ENCODE measurements at places on chromosomes 16 and 17.
A peak's percentile ranks its signal among the peaks of the same experiment; 100 is the strongest.

DNA sequence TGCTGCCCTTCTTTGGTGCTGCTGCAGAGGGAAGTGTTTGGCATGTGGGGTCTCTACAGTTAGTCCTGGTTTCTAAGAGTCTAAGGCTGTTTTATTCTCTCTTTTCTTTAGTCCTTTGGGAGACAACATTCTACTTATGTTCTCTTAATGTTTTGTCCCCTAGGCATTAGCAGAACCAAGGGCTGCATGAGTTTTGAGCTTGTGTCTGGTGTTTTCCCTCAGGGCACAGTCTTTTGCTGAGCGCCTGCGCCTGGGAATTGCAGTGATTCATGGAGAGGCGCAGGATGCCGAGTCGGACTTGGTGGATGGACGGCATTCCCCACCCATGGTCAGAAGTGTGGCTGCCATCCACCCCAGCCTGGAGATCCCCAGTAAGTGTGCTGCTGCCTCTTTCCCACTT lies 41.1 kb upstream of the SLC5A10 start:
- DNase-seq = no peak
- H3K36me3 ChIP-seq = peaks cover 21% of the 10 kb centered on the region
- no peak overlapping the region for H3K27ac ChIP-seq

GRCh38 chr17:17792551-17793377 lies 44.0 kb downstream of the SREBF1 start:
- H3K36me3 ChIP-seq = no peaks in the 10 kb centered on the region
- H3K27ac ChIP-seq = peak overlapping the region; percentile 79
- H3K4me1 ChIP-seq = peaks cover 30% of the 10 kb centered on the region
- H3K4me3 ChIP-seq = peak overlapping the region; percentile 87

DNA sequence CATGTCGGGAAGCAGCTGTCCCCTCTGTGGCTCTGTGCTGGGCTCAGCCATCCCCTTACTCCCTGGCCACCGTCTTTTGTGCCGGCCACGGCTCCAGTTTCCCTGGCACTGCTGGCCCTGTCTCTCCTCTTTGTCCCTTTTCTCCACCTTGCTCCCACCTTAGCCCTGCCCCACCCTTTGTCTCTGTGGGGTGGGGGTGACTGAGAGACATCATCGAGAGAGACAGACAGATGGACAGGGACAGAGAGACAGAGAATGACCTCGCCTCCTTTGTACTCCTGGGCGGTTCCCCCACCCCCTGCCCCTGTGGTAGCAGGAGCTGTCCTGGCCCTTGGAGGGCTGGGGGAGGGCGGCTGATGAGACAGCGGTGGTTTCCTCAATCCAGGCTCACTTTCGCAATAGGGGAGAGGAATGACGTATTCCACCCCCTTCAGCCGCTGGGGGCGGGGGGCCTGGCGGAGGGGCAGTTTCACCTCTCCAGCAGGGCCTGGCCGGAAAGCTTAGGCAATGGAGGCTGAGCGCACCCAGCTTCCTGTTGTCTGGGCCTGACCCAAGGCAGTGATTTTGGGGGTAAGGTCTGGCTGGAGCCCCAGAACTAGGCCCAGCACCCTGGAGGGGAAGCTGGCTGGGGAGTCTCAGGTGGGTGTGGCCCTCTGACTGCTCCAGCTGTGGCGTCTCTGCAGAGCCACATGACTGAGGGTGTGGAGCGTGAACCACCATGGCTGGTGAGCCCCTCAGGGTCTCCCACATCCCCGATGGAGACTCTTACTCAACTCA lies 7.3 kb downstream of the FMNL1 start:
- no peaks in the 10 kb centered on the region for H3K27me3 ChIP-seq
- H3K4me1 ChIP-seq = peaks cover 68% of the 10 kb centered on the region
- peak overlapping the region; percentile 100 for H3K27ac ChIP-seq
- peak; percentile 96 for DNase-seq

GRCh38 chr17:2780256-2780655 lies 16.0 kb upstream of the RAP1GAP2 start:
- H3K27ac ChIP-seq = no peak overlapping the region
- H3K27me3 ChIP-seq = peaks cover 32% of the 10 kb centered on the region
- H3K36me3 ChIP-seq = no peaks in the 10 kb centered on the region
- H3K4me3 ChIP-seq = no peak overlapping the region
- DNase-seq = no peak

DNA sequence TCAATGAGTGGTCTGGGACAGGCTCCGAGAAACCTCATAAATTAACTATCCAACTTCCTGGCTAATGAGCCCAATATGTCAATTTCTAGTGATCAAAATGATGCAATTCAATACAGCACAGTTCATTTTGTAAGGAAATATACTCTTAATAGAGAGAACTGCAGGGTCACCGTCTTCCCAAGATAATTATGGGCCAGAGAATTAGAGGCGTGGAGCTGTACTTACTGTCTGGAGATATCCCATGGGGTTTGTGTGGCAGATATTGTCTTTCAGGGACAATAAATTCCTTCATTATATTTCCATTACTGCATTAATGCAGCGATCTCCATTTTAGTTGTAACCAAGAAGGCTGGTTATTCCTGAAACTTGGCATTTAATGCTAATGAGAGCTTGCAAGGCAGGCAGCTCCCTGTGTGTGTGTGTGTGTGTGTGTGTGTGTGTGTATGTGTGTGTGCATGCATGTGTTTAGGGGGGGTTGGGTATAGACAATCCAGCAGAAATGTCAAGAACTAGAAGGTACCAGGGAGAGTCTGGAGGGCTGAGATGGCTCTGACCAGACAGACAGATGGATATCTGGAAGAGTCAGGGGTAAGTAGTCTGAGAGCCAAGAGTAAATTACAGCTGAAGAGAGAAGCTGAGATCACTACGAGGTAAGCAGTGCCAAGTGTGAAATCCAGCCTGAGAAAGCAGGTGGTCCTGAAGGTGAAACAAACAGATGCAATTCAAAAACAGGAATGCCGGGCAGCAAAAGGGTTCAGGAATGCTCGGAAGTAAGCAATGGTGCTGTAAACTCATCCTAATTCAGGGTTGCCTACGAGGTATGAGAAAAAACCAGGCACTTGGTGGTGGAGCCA lies 393.0 kb downstream of the CA10 start:
- H3K4me3 ChIP-seq = no peak overlapping the region
- no peak overlapping the region for H3K27ac ChIP-seq

DNA sequence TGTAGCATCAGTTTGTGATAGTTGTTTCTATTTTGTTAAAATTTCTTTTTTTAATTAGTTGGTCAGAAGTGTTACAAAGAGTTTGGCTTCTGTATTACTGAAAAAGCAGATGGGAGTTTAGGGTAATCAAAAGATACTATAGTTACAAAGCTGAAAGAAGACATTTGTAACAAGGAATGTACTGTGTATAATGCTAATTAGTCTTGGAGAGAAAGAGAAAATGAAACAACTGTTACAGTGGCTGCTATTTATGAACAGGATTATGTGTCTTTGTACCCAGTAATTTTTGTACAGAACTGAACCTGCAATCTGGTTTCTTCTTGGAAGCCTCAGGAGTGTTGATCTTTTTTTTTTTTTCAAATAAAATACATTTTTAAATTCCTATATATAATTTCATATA lies 14.3 kb downstream of the GDPD1 start:
- no peaks in the 10 kb centered on the region for H3K4me1 ChIP-seq
- no peaks in the 10 kb centered on the region for H3K36me3 ChIP-seq
- no peaks in the 10 kb centered on the region for H3K27me3 ChIP-seq
- no peak overlapping the region for H3K27ac ChIP-seq

DNA sequence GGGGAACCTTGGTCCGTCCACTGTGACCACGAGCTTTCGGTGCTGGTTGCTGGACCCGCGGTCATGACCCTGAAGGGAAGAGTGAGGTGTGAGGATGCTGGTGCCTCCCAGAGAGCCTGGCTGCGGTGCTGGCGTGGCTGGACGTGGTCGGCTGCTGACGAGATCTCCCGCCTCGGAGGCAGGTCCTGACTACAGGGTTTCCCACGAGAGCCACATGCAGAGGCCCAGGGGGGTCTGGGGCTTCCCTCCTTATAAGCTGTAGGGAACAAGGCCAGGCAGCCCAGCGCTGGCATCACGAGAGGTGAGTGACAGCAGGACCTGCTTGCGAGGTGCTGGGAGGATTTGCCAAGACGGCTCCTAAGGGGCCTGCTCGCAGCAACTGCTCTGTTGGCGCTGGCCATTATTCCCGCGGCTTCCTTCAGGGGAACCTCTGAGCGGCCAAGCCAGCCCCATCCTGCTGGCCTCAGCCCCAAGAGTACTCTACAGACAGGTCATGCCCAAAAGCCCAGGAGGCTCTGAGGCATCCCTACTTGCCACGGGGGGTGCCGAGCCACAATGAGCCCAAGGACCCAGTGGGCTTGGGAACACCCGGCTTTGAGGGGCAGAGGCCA lies 134.8 kb downstream of the FOXL1 start:
- peaks cover 4% of the 10 kb centered on the region for H3K27me3 ChIP-seq
- H3K27ac ChIP-seq = no peak overlapping the region
- H3K4me1 ChIP-seq = no peaks in the 10 kb centered on the region
- no peak for DNase-seq
- H3K4me3 ChIP-seq = no peak overlapping the region
- no peaks in the 10 kb centered on the region for H3K36me3 ChIP-seq

DNA sequence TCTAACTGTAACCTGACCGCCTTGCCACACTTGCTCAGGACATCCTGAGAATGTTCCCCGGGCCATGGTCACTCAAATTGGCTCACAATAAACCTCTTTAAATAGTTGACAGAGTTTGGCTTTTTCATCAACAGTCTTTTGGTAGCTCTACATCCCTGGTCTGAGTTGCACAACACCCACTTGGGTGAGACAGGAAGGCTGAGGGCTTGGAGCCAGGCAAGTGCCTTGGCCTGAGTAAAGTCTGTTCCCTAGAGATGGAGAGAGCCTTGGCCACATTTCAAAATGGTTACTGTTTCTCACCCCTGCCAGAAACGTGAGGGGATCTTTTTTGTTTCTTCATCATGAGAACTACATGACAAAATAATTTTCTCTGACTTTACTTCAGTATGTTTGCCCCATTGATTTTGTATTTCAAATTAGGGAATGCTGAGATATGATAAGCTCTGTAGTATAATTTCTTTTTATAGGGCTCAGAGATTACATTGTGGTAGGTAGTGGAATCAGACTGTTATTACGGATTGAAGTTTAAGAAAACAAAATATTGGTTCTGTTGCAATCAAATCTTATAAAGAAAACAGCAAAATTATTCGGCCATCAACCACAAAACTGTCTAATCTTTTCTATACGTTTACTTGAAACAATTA lies 53.9 kb upstream of the NETO2 start:
- H3K4me1 ChIP-seq = no peaks in the 10 kb centered on the region
- no peaks in the 10 kb centered on the region for H3K27me3 ChIP-seq
- H3K4me3 ChIP-seq = no peak overlapping the region
- H3K36me3 ChIP-seq = peaks cover 11% of the 10 kb centered on the region
- DNase-seq = no peak

DNA sequence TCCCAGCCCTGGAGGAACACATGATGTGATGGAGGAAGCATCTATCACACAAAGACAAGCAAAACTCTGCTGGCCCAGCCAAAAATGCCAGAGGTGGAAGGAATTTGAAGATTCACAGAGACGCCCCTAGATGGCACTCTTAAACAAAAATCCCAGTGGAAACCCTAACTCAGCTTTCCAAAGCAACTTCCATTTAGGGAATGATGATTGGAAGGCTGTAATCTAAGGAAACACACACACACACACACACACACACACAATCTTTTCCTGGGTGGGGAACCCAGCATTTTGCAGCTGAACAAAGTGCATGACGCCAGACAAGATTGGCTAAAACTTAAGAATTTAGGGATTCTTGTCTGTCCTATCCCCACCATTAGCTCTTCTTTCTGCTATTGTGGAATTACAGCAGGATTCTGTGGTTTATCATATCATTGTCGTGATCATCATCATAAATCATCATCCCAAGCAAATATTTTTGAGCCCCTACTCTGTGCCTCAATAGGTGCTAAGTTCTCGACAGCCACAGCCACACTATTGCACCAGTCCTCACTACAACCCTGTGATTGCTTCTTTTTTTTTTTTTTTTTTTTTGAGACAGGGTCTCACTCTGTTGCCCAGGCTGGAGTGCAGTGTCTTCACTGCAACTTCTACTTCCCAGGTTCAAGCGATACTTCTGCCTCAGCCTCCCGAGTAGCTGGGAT lies 1.6 kb upstream of the LDAF1 start:
- H3K27me3 ChIP-seq = no peaks in the 10 kb centered on the region
- H3K36me3 ChIP-seq = no peaks in the 10 kb centered on the region
- peak; percentile 19 for DNase-seq
- peaks cover 19% of the 10 kb centered on the region for H3K4me1 ChIP-seq

DNA sequence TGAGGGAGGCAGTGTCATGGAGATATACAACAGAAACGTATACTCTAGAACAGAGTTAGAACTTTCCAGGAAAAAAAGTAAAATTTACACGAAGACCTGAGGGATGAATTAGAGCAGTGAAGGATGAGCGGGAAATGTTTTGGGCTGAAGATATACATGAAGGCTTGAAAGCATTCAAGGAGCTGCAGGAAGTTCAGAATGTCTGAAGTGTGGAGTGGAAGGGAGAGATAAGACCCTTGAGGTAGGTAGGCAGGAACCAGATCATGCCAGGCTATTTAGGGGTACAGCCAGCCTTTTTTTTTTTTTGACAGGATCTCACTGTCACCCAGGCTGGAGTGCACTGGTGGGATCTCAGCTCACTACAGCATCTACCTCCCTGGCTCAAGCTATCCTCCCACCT lies 3.2 kb upstream of the NLK start:
- H3K27ac ChIP-seq = no peak overlapping the region
- H3K36me3 ChIP-seq = no peaks in the 10 kb centered on the region
- no peak for DNase-seq

GRCh38 chr16:9055661-9056060 lies 35.8 kb upstream of the HAPSTR1 start:
- no peak for DNase-seq
- no peaks in the 10 kb centered on the region for H3K27me3 ChIP-seq
- no peaks in the 10 kb centered on the region for H3K36me3 ChIP-seq
- no peak overlapping the region for H3K4me3 ChIP-seq
- H3K27ac ChIP-seq = no peak overlapping the region
- H3K4me1 ChIP-seq = peaks cover 4% of the 10 kb centered on the region

DNA sequence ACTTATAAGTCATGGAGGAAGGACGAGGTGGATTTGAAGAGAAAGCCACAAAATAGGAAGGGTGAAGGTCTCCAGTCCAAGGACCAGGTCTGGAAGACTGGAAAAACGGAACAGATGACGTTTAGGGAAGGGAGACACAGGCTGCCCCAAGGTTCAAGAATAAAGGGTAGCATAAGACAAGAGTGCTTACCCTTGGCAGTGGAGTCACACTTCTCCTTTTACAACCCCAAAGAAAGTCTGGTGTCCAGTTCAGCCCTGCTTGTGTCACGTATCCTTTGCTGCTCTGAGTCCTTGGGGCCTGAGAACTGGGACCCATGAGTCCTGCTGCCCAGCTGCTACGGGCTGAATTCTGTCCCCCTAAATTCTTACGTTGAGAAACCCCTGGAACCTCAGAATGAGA lies 13.0 kb upstream of the GGA2 start:
- H3K27ac ChIP-seq = peak overlapping the region; percentile 35
- H3K27me3 ChIP-seq = no peaks in the 10 kb centered on the region
- peaks cover 17% of the 10 kb centered on the region for H3K4me1 ChIP-seq
- no peak for DNase-seq

Measured in naive B cell (primary cell).